Testis (tissue), 5 donors: ENCODE measurements at places on chromosomes 6 and 20. TPM values are rescaled to one million over a fixed set of nuclear protein-coding genes. Genes with fewer than 3 reads are reported as not detected.
A peak's percentile ranks its signal among the peaks of the same experiment; 100 is the strongest.

Gene DACT2
- total RNA-seq: 20.8 TPM

Gene PPP1R16B
- total RNA-seq: 1.3 TPM

Gene EPPIN
- total RNA-seq: 222 TPM

Gene RIPK1
- total RNA-seq: 19.3 TPM

Gene ABHD16B
- 20.9 TPM for total RNA-seq

Gene TRIM40
- 0.19 TPM for total RNA-seq

Gene LAMA5
- total RNA-seq: 121 TPM

GRCh38 chr6:47677381-47678100 is 20.8 kb upstream of the ADGRF4 start:
- DNase-seq: no peak

DNA sequence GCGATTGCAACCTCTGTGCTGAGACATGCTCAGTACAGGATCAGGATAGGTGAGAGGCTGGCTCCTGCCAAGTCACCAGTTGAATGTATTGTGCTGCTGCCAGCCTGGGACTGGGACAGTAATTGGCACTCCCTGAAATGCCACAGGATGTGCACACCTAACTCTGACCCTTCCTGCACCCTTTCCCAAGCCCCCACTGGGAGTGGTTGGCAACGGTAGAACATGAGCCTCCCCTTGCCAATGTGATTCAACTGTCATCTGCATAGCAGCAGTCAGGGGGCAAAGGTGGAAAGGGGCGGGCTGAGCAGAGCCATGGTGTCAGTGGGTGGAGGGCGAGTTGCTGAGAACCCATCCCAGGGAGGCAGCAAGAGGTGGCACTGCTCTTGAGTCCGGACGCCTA is 15.4 kb downstream of the SPINT3 start:
- no peak for DNase-seq

DNA sequence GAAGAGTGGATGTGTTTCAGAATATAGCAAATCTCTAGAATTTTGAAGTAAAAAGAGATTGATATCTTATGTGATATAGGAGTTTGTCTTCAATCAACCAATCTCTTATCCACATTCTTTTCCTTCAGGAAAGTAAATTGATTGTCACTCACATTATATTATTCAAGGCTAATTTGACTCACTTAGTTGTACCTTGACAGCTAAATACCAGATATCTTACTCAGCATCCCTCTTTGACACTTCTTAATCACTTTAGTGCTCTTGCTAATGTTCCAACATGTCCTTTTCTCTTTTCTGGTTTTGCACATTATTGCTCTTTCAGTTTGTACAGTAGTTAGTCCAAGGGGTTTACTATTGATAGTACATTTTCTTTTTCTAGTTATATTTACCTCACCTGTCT is 286.9 kb upstream of the PTCHD4 start:
- no peak for DNase-seq

DNA sequence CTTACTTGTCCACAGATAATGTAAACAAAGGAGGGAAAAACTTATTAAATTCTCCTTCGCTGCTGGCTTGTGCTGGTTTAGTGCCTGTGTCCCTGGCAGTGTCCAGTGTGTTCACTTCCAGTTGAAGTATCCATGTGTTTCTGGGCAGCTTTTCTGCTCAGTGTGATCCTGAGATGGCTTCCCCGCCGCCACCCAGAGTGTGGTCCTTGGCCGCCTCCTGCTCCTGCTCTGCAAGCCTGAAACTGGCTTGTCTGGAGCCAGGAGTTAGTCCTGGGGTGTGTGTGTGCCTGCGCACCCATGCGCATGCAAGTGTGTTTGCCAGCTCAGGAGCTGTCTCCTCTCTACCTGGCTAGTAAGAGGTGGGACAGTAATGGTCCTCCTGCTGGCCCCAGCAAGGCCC is 7.2 kb downstream of the BTBD3 start:
- no peak for DNase-seq

GRCh38 chr6:163457637-163458561 is 43.4 kb downstream of the QKI start:
- no peak for DNase-seq

DNA sequence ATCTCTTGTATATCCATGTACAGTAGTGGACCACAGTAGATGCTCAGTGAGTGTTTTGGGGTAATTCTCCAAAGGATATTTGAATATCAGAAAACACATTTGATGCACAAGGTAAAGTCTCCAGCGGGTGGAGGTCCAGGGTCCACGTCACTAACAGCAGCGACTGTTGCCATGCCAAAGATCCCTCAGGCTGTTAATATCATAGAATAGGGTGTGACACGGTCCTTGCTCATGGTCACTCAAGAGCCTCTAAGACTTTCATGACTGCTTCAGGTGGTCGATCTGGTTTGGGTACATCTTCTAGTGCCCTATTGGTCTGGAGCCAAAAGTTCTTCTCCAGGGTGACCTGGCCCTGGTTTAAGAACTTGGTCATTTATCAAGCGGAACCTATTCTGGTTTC is 90.8 kb downstream of the OLIG3 start:
- DNase-seq: no peak

DNA sequence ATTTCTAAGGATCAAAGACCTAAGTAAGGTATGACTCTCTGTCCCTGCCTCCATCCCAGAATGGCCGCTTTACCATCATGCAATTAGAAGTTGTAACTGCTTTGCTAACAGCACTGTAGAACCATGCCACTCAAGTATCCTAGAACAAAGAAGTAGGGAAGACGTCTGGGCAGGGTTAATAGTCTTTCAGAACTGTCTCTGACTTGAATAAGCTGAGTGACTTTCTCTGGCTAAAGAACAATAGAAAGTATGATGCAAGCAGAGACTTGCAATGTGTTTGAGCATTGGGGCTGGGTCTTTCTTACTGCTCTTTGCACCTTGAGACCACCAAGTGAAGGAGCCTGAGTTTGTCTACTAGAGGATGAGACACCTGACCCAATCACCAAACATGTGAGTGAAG is 279.6 kb upstream of the JAG1 start:
- no peak for DNase-seq

DNA sequence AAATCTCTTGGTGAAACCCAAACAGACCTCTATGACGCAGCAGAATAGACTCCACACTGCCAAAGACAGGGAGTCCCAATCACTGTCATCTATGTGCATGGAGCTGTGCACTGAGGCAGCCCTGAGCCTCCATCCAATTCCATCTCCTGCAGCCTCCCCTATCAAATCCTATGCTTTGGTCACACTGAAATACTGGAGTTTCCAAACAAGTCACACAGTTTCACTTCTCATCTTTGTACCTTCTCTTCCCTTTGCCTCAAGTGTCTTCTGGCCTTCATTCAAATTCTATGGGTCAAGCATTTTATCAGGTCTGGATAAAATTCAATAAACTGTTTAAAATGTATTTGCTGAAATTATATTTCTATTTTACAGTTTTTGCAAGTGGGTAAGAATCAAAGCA is 38.5 kb downstream of the FBXL4 start:
- no peak for DNase-seq

DNA sequence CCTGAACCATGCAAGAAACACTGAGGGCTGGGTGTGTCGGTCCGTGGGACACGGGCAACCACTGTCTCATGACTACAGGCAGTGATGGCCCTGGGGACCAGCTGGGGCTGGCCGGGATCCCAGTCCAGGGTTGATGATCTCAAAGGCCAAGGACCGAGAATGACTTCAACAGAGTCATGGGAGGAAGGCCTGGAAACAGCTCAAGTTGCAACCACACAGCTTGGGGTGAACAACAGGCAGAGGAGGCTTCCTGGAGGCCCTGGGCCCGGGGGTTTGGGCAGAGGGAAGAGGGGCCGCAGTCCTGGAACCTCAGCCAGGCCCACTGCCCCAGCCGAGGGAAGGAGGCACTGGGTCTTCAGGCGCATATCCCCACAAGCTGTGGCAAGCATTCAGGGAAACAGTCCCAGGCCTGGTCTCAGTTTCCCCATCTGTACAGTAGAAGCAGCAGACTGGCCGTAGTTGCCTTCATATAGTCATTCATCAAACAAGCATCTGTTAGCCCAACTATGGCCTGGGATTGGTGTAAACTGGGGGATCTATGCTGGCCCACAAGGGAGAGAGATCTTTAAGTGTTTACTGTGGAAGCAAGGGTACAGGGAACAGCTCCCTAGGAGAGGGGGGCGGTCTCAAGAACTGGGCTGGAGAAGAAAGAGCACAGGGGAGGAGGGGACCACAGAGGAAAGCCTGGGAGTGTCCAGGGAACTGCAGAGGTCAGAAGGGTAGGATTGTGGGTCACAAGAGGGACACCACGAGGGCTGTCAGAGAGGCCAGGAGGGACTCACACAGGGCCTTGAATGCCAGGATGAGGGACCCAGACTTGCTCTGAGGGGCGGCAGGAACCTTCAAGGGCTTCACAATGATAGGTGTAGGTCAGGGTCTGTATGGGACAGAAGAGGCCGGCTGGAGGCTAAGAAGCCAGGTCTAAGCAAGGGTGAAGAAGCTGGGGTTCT is 2.1 kb downstream of the MYL9 start:
- DNase-seq: peak; percentile 89

GRCh38 chr6:147648916-147649315 is 140.4 kb downstream of the SAMD5 start:
- DNase-seq: no peak

- no peak for DNase-seq
Measured at GRCh38 chr6:37141281-37142049, 28.5 kb upstream of the PIM1 start.

- no peak for DNase-seq
Measured at GRCh38 chr6:52900536-52900935, 9.0 kb downstream of the GSTA3 start.

- peak; percentile 75 for DNase-seq
Measured at GRCh38 chr6:41463062-41463930, 82.9 kb upstream of the FOXP4 start.
